ENCODE measurements at places on chromosomes 7 and 10. TPM values are rescaled to one million over a fixed set of nuclear protein-coding genes. Genes with fewer than 3 reads are reported as not detected.

GRCh38 chr7:121334875-121335648, 6.3 kb downstream of the WNT16 start:
- DNase-seq: no peak

DNA sequence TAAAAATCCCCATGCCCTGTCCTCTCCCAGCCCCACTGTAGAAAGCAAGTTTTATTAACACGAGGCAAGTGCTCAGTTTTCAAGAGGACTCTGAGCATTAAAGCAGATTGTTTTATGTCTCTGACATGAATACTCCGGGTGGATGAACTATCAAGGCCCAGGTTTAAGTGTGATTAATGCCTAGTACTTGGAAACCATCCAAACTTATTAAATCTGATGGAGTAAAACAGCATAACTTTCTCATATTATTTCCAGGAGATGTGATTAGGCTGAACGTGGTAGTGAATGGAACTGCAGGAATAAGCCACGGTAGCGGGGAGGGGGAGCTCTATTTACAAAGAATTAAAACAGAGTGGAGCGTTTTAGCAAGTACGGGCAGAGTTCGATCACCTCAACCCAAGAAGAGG, 144.2 kb upstream of the RNF32 start:
- no peak for DNase-seq

GRCh38 chr10:97731346-97732051, 5.4 kb upstream of the ZFYVE27 start:
- DNase-seq: peak; percentile 66

DNA sequence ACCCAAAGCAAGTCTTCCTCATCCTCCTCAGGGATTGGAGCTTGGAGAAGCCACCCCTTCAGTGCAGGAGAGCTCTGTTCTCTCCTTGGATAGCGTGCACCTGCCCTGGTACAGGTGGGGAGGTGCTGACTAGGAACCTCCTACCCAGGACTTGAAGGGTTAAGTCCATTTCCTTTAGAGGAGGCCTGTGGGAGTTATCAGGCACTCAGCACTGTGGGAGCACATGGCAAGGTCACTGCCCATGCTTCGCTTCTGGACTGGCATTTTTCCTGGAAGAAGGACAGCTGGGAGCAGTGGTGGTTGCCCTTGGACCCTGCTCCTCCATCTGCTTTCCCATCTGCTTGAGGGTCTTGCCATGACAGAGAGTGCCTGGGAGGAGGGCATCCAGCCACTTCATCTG, 142.8 kb downstream of the CXCL12 start:
- DNase-seq: no peak

DNA sequence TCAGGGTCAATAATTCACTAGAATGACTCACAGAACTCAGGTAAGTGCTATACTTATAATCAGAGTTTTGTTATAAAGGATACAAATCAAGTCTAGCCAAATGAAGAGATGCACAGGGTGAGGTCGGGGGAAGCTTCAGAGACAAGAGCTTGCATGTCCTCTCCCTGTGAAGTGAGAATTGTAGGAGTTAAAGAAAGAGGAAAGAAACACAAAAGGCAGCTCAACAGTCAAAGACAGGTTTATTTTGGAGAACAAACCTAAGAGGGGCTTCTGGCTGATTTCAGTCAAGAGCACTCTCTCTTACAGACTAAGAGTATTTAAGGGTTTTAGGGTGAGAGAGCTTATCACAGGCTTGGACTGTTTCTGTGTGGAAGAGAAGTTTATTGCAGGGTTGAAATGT, 600.5 kb upstream of the C7orf33 start:
- DNase-seq: no peak

DNA sequence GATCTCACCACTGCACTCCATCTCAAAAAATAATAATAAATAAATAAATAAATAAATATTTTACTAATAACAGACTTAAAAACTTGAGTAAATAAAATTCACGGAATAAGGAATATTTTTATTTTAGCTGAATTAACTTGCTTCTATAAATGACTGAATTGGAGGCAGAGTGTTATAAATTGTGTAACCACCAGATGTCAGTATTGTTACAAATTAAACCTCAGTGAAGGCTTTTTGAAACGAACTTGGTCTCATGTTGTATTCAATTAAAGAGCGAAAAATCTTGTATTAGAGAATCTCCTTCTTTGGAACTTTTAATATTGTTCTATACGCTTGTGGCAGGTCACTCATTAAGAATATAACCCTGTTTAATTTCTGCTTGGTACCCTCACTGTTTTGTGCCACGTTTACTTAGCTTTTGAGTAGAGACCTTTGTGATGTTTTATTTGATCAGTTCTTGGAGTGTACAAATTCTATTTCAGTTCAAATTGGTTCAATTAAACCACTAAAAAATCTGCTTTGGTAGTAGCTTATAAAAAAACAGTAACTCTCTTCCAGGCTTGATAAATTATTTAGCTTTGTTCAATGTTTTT, 45.6 kb upstream of the SCIN start:
- peak; percentile 77 for DNase-seq

GRCh38 chr10:31151301-31151700, 119.6 kb upstream of the ZNF438 start:
- no peak for DNase-seq

DNA sequence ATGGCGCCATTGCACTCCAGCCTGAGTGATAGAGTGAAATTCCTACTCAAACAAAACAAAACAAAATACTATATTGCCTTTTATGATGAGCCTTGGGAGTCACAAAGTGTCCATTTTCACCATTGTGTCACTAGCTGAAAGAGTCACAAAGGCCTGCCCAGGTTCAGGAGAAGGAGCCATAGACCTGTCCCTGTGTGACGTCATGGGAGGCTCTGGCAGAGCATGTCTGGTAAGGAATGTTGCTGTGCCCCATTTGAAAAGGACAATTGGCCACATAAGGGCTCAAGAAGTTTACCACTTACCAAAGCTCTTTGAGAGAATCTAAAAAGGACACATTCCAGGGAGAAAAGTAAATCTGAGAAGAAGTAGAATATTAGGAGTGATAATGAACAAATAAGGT, 367.7 kb downstream of the SDK1 start:
- DNase-seq: no peak

DNA sequence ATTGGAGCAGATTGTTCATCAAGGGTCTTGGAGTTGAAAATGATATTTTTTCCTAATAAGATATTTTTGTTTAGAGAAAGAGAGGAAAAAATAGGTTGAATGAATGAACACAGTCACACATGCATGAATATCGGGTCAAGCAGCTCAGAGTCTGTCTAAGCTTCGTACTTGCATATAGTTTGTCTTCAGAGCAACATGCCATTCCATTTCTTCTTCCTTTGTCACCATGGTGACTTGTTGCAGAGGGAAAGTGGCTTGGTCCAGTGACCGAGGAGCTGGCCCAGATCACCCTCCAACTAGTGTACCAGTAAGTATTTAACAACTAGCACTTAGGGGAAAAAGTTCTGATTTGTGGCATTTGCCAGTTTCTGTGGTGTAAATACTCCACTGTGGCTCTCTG, 232.1 kb downstream of the TCF7L2 start:
- DNase-seq: no peak

- DNase-seq: no peak
These were observed 36.7 kb upstream of the PRSS1 start for GRCh38 chr7:142712617-142712957.

DNA sequence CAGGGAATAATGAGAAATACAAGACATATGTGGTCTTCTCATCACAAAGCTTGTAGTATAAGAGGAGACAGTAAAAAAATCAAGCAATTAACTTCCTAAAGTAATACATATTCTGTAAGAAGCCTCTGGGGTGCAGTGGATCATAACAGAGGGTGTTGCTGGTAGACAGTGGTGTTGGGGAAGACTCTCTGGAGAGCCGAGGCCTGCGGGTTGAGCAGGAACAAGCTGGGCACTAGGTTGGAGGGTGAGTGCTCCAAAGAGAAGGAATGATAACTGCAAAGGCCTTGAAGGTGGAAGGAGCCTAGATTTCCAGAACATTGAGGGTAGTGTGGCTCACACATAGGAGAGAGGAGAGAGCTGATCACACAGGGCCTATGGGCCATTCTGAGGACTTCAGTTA, 1.5 kb downstream of the GIMAP4 start:
- DNase-seq: no peak

GRCh38 chr7:137943132-137943551, 58.7 kb downstream of the CREB3L2 start:
- no peak for DNase-seq

DNA sequence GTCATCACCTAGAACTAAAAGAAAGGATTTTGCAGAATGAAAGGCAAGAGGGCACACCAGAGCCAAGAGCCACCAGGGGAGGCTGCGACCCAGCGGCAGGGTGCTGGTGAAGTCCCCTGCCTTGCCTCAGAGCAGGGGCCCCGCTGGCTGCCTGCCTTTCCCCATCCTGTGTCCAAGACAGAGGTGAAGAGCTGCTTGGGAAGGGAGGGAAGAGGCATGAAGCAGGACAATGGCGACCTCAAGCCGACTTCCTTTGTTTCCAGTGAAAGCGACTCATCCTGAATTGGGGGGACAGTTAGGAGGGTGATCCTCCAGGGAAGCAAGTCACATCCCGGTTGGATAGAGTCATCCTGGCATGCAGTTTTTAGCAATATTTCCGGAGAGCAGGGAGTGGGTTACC, 255.5 kb upstream of the YAE1 start:
- DNase-seq: no peak

GRCh38 chr10:124213471-124213870, 120.1 kb upstream of the CHST15 start:
- no peak for DNase-seq

DNA sequence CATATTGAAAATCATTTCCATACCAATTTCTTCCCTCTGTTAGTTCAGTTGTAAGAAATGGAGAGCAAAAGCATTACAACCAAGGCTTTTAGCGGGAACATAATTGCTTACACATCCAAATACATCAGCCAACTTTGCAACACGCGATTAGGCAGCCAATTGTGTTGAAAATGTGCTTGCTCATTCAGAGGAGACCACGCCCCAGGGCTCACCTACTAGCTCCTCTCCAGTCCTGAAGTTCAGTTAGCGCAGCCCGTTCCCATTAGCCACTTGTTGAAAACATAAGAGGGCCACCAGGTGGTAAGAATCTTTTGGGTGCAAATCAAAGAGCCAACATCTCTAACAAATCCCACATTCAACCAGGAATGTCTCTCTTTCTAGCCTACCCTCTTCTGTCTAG, 213.2 kb upstream of the MDFIC start:
- peak; percentile 66 for DNase-seq

- DNase-seq: no peak
These were observed 686 bp downstream of the AASS start for GRCh38 chr7:122143376-122143750.

DNA sequence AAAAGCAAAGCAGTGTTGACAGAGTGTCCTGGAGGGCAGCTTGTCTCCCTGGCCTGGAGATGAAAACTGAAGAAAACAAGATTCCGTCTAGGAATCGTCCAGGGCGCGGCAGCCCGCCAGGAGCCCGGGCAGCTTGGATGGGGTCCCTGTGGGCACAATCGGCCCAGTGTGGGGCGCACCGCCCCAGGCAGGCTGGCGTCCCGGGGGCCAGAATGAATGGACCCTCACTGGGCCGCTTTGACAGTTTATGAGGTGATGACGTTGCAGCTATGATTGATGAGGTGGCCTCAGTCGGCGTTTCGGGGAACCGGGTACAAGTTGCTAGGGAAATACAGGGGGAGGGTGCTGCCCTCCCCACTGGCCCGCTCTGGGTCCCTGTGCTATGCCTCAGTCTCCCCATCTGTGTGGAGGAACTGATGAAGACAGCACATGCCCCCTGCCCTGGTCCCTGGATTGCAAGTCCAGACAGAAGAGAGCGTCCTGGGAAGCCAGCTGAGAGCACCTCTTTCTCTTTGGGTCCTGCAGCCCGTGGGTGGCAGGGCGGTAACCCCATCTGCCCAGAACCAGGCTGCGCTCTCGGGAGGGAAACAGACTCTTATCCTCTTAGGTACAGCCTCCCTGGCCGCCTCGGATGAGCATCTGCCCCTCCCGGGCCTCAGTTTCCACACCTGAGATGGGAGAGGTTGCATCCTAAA, 131.3 kb downstream of the LHPP start:
- DNase-seq: no peak

- DNase-seq: no peak
These were observed 27.9 kb upstream of the SLC16A12 start for GRCh38 chr10:89563311-89563710.

DNA sequence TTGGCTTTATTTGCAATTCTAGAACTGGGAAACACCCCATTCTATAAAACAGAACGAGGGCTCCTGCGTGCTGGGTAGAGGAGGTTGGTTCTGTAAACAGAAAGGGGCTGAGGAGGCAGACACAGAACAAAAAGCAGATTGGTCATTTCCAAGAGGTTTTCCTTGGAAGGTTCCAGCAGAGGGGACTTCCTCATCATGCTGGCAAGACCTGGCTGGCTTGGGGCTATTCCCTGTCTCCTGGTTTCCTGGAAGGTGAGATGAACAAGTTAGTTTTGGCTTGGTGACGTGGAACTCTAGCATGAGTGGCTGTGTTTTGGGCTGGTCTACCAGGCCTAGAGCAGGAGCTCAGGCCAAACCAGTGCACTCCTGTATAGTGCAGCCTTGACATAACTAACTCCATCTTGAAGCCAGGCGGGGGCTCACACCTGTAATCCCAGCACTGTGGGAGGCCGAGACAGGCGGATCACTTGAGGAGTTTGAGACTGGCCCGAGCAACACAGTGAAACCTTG, 26.1 kb upstream of the DNAJB6 start:
- DNase-seq: no peak

GRCh38 chr7:80787721-80788120, 131.1 kb downstream of the SEMA3C start:
- no peak for DNase-seq

DNA sequence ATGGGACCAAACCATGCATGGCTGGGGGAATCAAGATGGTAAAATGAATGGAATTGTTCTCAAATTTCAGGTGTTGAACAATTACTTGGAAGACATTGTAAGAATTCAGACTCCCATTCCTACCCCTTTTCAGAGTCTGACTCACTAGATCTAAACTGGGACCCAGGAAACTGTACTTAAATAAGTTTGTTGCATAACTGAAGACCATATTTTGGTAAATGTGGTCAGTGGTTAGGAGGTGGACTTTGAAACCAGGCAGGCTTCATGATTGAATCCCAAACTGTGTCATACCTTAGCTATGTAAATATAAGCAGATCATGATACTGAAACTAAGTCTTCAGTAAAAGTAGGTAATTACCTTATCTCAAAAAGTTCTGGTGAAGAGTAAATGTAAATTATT, 41.7 kb downstream of the ZWINT start:
- peak; percentile 67 for DNase-seq

The ANKRD22 gene
- total RNA-seq: 0.05 TPM

The FAM107B gene
- total RNA-seq: 55.2 TPM

The MOGAT3 gene
- not detected for total RNA-seq

The KLF14 gene
- 0.05 TPM for total RNA-seq

The TMEM273 gene
- total RNA-seq: not detected

The TNS3 gene
- 210 TPM for total RNA-seq

The UTF1 gene
- total RNA-seq: not detected

The SEMA3A gene
- 7.1 TPM for total RNA-seq

The ALOX5 gene
- total RNA-seq: 32.4 TPM

The C10orf53 gene
- total RNA-seq: not detected

Data from renal cortical epithelial cell (primary cell).